ENCODE measurements at places on chromosomes 6 and 20.

DNA sequence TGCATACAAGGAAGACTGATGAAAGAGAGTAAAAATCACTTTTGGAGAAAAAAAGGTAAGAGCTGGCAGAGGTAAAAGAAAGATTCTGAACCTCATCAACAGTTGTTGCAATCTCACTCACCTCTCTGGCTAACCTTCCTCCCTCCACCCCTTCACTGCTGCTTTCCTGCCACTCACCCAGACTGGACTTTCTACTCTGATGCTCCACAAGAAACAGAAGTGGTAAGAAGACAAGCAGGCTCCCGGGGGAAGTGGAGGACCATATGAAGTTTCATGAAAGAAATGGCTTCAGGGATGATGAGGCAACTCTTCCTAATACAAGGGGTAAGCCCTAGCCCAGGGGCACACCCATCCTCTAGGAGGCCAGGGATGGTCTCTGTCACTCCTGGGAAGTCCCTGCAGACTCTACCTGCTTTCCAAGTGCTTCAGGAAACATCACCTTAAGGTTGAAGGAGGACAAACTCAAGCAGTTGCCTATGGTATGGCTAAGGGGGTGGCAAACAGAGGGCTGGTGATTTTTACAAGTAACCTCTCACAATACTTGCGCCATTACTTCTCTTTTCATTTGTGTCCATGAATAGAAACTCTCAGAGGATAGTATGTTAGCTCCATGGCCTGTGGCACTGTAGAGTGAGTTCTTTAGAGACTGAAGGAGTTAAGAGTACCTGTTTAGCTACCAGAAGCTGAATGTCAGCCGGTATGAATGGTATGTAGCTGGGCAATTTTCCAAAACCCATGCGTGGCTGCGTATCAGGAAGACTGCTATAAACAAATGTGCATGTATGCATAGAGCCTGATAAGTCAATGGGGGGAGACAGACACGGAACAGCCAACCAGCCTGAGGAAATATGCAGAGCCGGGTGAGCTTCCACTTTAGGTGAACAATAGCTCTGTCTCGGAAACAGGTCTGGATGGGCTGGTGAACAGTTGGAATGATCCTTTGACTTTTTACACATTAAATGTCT, 112.0 kb downstream of the BACH2 start:
- DNase-seq: no peak

DNA sequence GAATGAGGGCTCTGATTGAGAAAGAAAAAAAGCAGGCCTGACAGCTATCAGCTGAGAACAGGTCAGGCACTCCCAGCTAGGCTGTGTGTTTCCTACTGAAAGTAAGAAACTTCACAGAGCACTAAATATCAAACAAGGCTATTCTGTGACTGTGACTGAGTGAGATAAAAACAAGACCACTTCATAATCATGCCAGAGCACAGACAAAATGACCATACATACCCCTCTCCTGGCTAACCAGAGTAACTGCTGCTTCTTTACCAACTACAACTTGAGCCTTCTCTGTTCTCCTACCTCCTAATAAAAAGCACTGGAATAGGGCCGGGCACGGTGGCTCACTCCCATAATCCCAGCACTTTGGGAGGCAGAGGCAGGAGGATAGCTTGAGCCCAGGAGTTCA, 6.8 kb upstream of the BTN1A1 start:
- no peak for DNase-seq

DNA sequence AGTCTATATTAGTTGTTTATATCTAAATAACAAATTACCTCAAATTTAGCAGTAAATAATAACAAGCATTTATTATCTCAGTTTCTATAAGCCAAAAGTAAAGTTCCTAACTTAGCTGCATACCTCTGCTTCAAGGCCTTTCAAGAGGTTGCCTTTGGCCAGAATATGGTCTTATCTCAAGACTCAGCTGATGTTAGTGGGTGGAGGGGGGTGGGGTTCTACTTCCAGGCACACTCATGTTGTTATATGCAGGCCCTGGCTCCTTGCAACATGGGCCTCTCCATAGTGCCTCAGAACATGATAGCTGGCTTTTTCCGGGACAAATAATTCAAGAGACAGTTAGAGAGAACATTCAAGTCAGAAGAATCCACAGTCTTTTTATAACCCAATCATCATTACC, 266.0 kb downstream of the ADGRB3 start:
- DNase-seq: no peak

GRCh38 chr20:6169251-6169650, 46.4 kb upstream of the FERMT1 start:
- DNase-seq: no peak

GRCh38 chr20:41287327-41287726, 30.2 kb downstream of the ZHX3 start:
- no peak for DNase-seq

- peak; percentile 51 for DNase-seq
These were observed 19.7 kb downstream of the FAM217A start for GRCh38 chr6:4059115-4059777.

DNA sequence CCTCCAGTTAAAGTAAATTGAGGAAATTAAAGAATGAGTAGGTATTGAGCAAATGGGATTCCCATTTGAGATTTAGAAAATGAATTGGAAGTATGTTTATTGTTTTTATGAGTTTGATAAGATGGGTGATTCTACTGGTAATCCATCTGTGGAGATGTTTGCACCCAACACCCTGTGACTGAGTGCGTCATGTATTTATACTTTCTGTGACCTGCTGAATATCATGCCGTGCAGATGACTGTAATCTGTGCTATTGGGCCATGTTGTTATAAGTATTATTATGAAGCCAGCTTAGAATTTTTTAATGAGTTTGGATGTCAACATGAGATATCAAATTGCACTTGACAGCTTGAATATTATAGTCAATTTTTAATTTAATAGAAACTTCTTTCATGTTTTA, 17.7 kb downstream of the FAM83B start:
- no peak for DNase-seq

DNA sequence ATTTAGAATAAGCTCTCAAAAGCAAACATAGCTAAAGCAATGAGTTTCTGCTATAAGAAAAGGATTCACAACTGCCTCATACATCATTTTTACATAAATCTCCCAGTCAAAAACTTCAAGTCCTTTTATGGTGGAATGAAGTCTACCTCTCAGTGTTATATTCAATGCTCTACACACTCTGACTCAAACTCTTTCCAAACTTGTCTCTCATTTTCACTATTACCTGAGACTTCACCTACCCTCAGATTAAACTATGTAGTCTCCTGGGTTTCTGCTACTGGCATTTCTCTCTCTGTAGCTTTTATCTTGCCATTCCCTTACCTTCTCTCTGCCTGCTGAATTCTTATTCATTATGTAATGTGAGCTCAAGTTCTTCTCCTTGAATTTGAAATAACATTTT, 11.4 kb downstream of the KIAA0408 start:
- no peak for DNase-seq

GRCh38 chr6:167572841-167573271, 248.0 kb downstream of the TTLL2 start:
- no peak for DNase-seq

- no peak for DNase-seq
These were observed 192.2 kb upstream of the DTNBP1 start for GRCh38 chr6:15854826-15855710.

DNA sequence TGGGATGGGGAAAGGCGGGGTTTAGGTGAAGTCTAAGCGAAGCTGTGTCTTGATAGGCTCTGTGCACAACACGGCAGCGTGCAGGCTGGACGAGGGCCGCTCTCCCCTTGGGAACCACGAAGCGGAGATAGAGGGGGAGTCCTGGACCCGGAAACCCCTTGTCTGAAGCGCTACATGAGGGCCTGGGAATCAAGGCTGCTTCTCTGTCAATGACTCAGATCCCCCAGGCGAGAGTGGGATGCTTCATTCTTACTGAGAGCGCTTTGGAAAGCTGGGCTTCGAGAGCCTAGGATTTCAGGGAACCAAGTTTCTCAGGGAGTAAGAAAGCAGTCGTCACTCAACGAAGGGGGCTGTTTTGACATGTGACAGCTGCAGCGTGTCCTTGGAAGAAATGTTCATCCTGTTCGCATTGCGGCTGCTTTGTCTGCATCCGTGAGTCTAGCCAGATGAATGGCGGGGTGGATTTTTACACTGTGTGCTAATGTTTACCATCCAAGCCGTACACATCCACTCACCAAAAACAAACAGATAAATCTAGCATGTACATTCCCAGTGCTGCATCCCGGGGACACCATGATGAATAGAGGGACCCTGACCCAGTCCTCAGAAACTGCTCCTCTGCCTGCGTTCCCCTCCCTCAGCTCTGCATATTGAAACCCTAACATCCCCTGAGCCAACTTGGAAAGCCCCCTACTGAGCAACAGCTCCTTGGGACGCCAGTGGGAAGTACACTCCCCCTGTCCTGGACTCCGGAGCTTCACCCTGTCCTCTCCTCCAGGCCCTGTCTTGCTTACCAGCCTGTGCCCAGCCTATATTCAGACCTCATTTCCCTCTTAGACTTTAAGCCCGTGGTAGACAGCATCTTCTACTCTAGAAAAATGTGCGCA, 24.5 kb upstream of the RTF2 start:
- DNase-seq: no peak

DNA sequence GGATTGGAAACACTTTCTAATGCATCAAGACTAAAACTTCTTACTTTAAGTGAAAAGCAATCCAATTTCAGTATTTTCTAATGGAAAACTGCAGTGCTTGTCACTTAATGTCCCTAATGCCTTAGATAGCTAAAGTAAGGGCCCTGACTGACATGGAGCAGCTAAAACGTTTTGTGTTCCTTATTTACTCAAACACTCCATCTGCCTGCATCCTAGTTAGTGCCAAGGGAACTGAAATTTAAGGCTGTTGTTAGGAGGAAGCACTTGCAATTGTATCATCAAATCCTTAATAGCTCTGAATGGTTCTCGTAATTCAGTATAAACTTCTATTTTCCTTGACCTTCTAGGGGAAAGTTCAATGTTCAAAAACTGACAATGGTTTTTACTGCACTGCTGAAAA, 127.4 kb downstream of the GJA10 start:
- no peak for DNase-seq

- no peak for DNase-seq
These were observed 2.9 kb upstream of the PRSS35 start for GRCh38 chr6:83509441-83509840.

DNA sequence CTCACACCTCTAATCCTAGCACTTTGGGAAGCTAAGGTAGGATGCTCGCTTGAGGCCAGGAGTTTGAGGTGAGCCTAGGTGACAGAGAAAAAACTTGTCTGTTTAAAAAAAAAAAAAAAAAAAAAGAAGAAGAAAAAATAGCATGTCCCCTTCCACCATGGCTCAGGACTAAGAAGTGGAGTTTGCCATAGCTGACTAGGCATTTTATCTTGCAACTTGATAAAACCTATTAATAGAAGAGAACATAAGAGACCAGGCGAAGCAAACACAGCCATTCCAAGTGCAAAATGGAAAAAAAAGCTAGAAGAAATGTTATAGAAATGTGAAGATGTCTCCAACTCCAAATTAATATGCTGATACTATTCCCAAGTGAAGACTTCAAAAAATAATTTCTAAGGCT, 277.5 kb downstream of the MEI4 start:
- DNase-seq: no peak

GRCh38 chr20:37375227-37375626, 29.3 kb downstream of the SRC start:
- DNase-seq: no peak

DNA sequence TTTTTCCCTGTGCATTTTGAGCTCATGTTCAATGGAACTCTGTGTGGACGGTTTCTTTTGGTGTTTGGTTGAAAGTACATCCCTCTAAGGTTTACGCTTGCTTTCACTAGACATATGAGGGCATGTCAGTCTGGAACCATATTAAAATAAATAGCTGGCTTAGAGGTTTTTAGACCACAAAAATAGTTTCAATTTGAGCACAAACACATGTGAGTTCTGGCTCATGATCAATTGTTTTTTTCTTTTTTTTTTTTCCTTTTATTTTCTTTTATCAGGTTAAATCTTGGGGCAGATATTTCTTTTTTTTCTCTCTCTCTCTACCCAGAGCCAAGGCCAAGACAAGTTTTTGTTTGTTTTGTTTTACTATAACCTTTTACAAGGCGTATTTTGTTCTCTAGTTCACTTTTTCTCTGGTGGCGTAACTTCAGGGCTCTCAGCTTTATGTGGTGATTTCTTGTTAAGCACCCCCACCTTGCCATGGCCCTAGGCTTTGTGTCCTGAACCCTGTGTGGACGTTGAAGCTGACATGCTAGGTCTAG, 92.9 kb downstream of the SHLD1 start:
- DNase-seq: no peak

DNA sequence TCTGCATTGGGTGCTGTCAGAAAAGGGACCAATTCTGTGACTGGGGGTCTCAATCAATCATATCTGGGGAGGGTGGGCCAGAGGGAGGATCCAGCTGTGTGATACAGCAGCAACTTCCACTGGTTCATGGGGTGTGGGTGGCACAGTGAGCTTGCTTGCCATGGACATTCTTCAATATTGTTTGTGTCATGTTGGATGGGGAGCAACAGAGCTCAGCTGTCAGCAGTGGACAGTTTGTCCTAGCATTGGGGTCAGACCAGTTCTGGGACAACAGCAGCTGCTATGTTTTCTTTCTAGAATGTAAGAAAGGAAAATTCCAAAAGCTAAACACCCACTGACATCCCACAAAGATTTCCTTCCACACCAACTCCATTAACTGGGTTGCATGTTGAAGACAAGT, 221.9 kb upstream of the CDH4 start:
- DNase-seq: no peak

- peak; percentile 38 for DNase-seq
These were observed 3.7 kb downstream of the PRSS16 start for GRCh38 chr6:27251112-27251605.

DNA sequence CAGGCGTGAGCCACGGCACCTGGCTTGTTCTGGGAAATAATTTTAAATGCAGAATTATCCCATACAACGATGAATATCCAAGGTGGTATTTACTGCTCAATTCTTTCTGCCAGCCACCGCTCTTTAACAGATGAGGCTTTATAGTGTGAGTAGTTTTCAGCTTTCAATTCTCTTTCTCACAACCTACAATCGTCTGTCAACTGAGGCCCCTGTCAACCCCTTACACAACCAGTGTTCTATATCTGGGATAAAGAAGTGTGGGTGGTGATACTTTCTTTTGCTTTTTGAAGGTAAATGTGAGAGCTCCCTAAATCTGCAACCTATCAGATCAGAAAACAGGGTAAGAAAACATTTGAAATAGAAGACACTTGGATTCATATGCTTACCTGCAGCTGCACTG, 22.5 kb downstream of the STAU1 start:
- DNase-seq: no peak

DNA sequence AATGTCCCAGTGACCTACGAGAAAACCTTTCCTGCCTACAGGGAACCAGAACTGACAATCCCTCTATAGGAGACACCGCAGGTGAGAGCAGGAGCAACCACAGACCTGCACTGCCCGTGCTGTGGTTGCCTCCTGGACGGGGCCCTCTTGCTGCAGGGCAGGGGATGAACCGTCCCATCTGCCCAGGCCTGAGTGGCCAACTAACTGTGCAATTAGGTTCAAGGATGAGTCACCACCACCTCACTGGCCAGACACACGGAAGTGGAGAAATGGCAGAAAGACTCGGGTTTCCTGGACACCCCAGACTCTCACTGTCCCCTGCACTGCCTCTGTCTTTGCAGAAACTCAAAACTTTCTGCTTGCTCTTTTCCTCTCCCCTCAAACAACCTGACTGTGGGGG, 13.8 kb upstream of the HLA-G start:
- DNase-seq: no peak
